Mesenteric fat pad (tissue), 1 donor: ENCODE measurements at places on chromosomes 13 and 19.

- no peak for DNase-seq
These were observed 51.6 kb downstream of the KLF2 start for GRCh38 chr19:16376241-16376640.

DNA sequence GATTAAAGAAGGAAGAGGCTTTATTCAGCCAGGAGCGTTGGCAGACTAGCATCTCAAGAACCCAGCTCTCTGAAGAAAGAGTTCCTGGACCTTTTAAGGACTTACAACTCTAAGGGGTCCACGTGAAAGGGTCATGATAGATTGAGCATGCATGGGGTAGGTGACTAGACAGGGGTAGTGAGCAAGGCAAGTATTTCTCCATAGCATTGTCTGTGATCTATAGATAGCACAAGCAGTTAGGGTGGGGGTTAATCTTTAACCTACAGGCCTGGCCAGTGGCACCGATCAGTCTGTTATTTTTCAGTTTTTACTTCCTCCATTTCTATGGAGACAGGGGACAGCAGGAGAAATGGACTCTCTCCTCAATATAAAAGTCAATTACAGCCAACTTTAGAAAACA, 983.7 kb downstream of the SLITRK1 start:
- DNase-seq: no peak

DNA sequence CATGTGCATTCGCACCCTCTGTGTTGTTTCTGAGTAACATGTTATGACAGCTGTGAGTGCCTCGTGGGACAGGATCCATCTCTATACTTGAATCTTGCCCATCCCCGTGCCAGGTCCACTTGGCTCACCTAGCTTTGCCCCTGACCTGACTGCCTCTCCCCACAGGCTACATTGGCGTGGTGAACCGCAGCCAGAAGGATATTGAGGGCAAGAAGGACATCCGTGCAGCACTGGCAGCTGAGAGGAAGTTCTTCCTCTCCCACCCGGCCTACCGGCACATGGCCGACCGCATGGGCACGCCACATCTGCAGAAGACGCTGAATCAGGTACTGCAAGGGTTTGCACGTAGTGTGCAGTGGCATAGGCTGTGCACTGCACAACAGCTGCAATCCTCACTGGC, 53.2 kb downstream of the TMED1 start:
- DNase-seq: no peak

DNA sequence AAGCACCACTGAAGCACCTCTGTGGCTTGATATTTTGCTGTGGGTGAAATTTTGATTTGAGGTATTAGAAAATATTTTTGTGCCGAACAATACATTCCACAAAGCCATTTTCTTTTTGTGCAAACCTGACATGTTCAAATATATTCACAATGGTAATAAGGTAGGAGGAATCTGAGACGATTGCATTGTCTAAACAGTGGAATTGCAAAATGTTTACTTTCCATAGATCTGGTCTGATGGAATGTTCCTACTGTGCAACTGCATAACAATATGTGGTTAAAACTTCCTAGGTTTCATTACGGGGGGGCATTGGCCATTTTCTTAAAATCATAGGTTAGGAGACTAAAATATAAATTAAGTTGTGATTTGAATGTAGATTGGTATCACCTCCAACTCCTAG, 42.7 kb upstream of the AKAP11 start:
- no peak for DNase-seq

- DNase-seq: no peak
These were observed 291.8 kb downstream of the TSHZ3 start for GRCh38 chr19:31057476-31057875.

- DNase-seq: no peak
These were observed 44.3 kb upstream of the CEACAM21 start for GRCh38 chr19:41531438-41532311.

- no peak for DNase-seq
These were observed 605.7 kb downstream of the FGF9 start for GRCh38 chr13:22276616-22277015.

GRCh38 chr13:50359779-50360178, 344.5 kb downstream of the KCNRG start:
- no peak for DNase-seq

DNA sequence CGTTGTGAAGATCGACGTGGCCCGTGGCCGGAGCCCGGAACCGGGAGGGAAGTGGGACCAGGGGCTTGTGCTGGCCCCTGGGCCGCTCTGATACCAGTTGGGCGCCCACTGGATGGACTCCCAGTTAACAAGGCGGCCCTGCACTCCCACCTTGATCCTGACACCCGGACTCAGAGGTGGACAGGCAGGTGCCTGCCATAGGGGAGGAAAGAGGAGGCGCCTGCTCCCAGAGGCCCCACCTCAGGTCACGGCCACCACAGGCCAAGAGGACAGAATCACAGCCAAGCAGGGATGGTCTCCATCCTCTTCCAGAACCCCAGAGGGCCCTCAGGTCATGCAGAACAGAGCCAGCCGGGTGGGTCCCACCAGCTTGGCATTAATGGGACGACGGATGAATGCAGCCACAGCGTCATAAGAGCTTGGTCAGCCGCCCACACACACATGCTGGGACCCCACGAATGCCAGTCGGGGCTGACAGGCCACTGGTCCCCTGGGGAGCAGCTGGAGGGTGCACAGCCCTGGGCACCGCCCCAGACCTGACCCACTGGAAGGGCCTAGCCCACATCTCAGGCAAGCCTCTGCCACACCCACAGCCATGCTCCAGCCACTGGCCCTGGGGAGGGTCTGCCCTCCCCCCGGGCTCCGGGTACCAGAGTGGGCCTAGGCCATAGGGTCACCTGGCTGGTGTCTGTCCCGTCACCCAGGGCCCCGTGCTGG, 9.6 kb upstream of the KLF16 start:
- DNase-seq: no peak

- no peak for DNase-seq
These were observed 2.0 kb downstream of the LRRC4B start for GRCh38 chr19:50565984-50566903.

- peak; percentile 85 for DNase-seq
These were observed 7.4 kb downstream of the CHST8 start for GRCh38 chr19:33628921-33629825.

GRCh38 chr13:25233861-25234260, 53.4 kb downstream of the MTMR6 start:
- no peak for DNase-seq

DNA sequence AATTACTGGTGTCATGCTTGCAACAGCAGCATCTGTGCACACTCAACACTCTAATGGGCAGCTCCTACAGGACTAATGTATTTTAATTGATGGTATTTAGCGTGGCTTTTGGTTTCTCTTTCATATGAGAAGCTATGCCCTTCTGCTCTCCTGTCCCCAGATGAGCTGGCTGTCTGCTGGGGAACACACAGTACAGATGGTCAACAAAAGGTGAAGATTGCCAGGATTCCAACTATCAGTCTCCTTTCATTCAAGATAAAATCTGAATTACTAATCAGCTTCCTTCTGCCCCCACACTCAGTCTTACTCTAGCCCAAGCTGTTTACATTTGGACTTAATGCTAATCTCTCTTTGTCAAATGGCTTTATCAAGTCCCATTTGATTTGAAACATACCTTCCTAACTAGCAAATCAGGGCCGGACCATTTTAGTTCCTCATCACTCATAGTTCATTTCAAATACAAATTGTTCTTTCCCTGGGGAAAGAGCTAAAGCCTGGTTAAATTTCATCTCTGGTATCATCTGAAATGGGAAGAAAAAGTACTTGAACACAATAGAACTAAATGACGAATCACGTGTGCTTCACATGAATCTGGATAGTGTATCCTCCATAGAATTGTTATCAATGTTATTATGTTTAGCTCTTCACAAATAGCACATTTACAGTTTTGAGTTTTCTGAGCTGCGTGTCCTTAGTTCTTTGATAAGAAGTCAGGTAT, 988.0 kb downstream of the PCDH17 start:
- no peak for DNase-seq

- no peak for DNase-seq
These were observed 32.2 kb downstream of the GP6 start for GRCh38 chr19:55005684-55006488.

GRCh38 chr19:31510635-31511034, 161.4 kb upstream of the TSHZ3 start:
- DNase-seq: no peak

- DNase-seq: no peak
These were observed 17.1 kb upstream of the CLC start for GRCh38 chr19:39754971-39755370.

DNA sequence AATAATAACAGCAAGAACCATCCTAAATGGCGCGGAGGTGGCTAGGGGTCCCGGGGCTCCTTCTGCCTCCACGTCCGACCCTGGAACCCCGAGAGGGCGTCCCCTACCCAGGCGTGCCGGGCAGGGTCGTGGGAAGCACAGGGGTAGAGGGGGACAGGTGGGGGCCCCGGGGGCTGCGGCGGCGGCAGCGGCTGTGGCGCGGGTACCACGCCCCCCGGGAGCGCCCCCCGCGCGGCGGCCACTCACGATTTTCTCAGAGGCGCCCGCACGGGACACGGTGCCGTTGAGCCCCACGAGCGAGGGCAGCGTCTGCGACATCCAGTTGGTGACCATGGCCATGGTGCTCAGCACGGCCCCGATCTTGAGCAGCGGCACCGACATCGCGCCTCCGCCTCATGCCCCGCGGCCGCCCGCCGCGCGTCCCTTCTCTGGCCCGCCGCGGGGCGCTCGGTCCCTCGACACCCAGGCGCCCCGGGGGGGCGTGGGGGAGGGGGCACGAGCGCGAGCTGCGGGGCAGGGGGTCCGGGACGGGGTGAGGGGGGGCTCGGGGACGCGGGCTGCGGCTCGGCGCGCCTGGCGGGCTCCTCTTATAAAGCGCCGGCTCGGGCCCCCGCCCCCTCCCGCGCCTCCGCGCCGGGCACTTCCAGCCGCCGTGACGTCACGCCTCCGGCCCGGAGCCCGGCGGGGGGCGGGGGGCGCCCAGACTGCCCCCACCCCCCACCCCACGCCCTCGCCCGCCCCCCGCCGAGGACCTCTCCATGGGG, 22.9 kb downstream of the OLFM2 start:
- no peak for DNase-seq

DNA sequence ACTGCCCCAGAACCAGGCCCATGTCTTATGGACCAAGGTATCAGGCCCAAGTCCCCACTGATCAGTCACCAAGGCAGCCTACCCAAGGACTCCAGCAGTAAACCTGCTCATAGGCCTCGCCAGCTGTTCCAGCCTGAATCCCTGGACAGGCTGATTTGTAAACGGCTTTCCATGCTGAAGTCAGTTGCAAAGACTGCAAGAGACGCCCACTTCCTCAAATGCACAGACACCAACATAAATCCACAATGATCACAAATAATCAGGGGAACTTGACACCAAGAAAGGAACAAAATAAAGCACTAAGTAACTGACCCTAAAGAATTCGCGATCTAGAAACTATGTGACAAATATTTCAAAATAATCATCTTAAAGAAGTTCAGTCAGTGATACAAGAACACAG, 75.2 kb downstream of the RXFP2 start:
- DNase-seq: no peak

- DNase-seq: no peak
These were observed 23.4 kb upstream of the SLC7A10 start for GRCh38 chr19:33248954-33249613.

- DNase-seq: no peak
These were observed 31.5 kb downstream of the ADPRHL1 start for GRCh38 chr13:113421673-113422270.

DNA sequence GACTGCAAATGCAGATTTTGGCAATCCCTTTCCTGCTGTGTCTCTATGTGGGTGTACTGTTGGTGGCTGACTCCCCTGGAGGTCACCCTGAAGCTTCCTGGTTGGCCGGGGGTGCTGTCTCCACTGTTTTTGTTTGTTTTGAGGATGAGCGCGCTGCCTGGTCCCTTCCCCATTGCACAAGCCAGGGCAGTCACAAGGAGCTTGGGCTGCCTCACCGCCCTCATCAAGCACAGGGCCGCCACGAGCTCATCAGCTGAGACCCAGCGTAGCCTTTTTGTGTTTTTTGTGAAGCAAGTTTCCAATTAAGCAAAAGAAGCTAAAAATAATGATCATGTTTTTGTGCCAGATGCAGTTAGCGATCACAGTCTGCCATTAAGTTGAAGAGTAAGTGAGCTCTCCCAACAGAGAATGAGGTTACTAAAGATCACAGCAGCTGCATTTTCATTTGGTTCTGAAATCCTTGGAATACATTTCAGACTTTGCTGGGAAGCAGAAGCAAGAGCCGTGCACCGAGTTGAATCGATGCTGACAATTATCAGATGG, 57.8 kb downstream of the GGACT start:
- no peak for DNase-seq

DNA sequence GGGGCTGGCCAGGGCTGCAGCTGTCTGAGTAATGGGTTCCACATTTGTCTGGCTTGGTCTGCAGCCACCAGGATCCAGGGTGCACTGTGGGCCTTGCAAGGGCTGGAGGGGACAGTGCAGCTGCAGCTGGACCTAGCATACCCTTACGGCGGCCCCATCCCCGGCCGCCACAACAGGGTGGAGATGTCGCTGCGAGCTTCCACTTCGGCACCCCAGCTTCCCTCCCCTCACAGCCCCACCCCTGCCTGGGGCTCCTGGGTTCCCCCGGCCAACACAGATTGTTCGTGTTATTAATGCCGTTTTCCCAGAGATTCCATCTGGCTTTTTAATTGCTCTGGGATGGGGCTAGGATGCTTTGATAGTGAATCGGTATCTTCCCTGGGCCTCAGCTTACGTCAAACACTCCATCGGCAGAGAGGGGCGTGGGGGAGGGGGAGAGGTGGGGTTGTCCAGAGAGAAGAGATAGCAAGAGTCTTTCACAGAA, 5.8 kb downstream of the CEBPA start:
- no peak for DNase-seq

- DNase-seq: no peak
These were observed 27.0 kb downstream of the ARID3A start for GRCh38 chr19:952680-953444.

- DNase-seq: no peak
These were observed 5.2 kb upstream of the IFT88 start for GRCh38 chr13:20561741-20562140.

DNA sequence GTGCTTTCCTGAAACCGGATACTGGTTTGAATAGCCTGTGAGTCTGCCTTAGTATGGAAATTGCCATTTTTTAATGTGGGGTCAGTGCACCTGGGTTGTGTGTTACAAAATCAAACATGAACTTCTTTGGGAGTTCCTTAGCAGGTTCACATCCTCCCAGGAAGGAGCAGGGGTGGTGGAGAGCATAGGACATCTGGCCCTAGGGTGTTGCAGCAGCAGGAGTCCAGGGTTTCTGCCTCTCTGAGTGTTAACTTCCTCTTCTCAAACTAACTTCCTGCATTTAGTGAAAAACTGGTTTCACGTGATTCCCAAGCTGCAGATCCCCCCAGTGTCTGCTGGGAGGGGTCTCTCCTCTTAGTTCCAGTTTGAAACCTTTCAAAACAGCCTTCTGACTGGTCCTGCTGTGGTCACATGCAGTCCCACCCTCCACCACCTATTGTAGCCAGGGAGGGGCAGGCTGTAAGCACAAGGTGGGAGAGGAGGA, 7.2 kb downstream of the RNASEH2B start:
- DNase-seq: no peak
